Naive thymus-derived CD8-positive, alpha-beta T cell (primary cell): ENCODE measurements at places on chromosomes 6 and 20.
A peak's percentile ranks its signal among the peaks of the same experiment; 100 is the strongest.

DNA sequence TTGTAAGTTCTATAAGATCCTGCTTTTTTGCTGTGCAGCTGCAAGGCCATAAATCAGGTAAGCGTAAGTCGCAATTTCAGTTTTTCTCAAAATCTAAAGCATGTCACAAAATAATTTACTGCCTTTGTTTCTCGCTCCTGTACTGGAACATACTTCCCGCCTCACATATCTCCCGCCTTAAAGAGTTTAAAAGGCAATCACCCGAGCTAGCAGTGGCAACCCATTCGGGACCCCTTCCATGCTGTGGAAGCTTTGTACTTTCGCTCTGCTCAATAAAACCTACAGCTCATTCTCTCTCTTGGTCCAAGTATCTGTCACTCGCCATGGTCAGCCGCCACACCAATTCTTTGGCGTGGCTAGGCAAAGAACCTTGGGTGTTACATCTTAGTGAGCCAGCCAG is 34.0 kb downstream of the CEP85L start:
- no peak for DNase-seq

GRCh38 chr20:53569606-53570307 is 23.9 kb downstream of the ZNF217 start:
- DNase-seq: no peak

GRCh38 chr20:33789109-33789857 is 21.9 kb upstream of the CHMP4B start:
- no peak for DNase-seq

GRCh38 chr6:27019651-27020552 is 227.6 kb upstream of the PRSS16 start:
- peak; percentile 5 for DNase-seq

DNA sequence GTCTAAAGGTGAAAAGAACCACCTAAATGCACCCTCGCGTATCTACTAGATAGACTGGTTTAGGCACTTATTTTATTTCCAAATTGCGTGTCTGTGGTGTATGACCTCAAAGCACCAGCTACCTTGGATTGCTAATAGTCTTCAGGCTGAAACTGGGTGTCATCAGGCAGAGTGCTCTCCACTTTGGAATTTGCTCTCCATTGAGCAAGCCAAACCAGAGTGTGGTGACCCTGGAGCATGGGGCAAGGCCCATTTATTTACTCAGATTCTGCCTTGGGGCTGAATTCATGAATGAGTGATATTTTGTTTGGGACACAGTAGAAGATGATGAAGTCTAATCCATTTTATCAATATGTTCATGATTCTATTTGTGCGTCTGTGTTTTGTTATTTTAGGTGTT is 812.8 kb upstream of the SLC35B3 start:
- DNase-seq: no peak

DNA sequence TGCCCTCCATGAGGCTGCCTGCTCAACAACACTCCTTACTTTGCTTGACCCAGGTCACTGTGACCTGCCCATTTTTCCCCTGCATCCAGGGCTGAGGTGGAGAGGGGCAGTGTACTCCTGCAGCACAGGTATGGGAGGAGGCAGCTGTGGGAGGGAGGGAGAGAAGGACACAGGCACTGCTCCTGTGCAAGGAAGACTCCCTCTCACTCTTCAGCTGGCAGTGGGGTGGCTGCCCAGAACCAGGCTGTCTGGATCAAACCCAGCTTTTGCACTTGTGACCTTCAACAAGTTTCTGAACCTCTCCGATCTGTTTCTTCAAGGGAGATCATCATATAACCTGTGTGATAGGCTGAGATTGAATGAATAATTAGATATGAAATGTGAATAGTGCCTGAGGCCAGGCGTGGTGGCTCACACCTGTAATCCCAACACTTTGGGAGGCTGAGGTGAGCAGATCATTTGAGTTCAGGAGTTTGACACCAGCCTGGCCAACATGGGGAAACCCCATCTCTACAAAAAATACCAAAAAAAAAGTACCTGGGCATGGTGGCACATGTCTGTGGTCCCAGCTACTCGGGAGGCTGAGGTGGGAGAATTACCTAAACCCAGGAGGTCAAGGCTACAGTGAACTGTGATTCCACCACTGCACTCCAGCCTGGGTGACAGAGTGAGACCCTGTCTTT is 14.1 kb downstream of the TGIF2 start:
- DNase-seq: no peak

DNA sequence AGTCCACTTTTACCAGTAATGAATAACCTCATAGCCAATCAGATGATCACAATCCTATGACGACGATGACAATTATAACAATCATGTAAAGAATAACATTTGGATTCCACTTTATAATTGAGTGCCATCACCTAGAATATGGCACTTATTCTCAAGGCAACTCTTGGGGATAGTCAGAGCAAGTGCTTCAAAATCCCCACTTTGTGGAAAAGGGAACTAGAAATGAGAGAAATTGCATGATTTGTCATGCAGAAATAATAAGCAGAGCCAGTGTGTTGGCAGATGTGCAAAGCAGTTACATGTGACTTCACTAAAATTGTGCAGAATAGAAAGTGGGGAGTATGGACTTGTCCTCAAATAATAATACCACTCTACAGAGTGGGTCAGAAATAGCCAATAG is 41.3 kb downstream of the FRK start:
- no peak for DNase-seq

DNA sequence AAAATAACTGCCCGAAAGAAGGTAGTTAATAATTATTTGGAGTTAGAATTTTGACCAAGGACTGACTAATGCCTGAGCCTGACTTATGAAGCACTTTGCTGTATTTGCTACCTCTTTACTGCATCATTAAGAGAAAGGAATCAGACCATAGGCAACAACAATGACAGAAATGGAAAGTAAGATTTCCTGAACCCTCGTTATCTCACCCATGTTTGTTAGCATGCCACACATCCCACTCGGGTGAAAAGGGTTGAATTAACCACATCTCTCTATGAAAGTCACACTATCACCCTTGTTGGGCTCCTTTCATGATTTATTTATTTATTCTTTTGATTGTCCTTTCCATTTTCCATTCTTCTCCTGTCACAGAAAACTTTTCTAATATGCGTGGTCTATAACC is 59.6 kb downstream of the OLIG3 start:
- no peak for DNase-seq

DNA sequence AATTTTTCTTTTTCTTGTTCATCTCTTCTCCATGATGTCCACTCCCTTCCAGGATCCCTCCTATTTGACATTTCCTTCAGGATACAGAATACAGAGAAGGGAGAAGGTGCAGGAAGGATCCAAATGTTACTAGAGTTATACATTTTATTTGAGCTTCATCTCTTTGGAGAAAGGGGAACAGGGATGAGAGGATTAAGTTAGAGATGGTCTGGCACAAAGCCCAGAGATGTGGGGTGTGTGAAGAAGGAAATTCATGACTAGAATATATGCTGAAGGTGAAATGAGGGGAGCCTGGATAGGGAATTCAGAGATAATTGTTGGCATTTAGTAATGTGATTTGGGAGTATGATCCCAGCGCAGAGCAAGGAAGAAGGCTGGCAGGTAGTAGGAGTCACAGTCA is 22.5 kb upstream of the SRPK1 start:
- DNase-seq: no peak

- no peak for DNase-seq
Measured at GRCh38 chr6:149854532-149854931, 9.6 kb downstream of the LRP11 start.

GRCh38 chr6:134321246-134321645 is 3.3 kb upstream of the SGK1 start:
- no peak for DNase-seq

DNA sequence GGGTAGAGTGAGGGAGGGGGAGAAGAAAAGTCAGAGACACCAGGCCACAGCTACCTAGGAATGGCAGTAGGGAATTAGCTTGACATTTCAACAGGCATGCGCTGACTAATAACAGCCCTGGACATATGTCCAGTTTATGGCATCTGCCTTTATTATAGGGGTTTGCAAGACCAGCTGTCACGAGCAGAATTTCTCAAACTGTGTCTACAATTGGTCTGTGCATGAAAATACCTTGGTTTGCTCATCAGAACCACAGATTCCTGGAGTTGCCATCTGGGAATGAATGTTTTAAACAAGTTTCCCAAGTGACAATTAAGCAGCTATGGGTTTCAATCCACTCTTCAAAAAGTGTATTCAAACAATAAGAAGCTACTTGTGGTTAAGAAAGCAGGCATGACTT is 110.3 kb upstream of the ENPP5 start:
- no peak for DNase-seq

- DNase-seq: no peak
Measured at GRCh38 chr20:17202673-17203072, 24.2 kb upstream of the PCSK2 start.

- peak; percentile 55 for DNase-seq
Measured at GRCh38 chr6:44133003-44133931, 5.9 kb downstream of the TMEM63B start.

GRCh38 chr20:60137657-60138245 is 179.5 kb downstream of the CDH26 start:
- peak; percentile 12 for DNase-seq

DNA sequence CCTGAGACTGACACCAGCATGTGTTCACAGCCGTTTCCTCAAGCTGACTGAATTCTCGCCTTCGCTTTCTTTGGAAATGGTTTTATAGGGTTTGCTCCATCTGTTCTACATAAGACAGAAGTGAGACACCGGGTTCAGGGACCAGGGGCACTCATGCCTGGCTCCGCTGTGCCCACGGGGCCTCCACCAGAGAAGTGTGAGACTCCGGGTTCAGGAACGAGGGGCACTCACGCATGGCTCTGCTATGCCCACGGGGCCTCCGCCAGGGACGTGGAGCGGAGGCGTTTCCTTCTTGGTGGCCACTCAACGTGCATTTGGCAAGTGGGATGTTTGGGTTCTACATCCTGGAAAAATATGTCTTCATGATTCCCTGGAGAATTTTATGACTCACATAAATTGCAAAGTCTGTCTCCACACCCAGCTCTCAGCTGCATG is 106.6 kb downstream of the RNASET2 start:
- DNase-seq: no peak

- DNase-seq: no peak
Measured at GRCh38 chr20:49909499-49910339, 5.6 kb downstream of the SPATA2 start.

- no peak for DNase-seq
Measured at GRCh38 chr6:69164564-69165229, 529.6 kb downstream of the ADGRB3 start.

DNA sequence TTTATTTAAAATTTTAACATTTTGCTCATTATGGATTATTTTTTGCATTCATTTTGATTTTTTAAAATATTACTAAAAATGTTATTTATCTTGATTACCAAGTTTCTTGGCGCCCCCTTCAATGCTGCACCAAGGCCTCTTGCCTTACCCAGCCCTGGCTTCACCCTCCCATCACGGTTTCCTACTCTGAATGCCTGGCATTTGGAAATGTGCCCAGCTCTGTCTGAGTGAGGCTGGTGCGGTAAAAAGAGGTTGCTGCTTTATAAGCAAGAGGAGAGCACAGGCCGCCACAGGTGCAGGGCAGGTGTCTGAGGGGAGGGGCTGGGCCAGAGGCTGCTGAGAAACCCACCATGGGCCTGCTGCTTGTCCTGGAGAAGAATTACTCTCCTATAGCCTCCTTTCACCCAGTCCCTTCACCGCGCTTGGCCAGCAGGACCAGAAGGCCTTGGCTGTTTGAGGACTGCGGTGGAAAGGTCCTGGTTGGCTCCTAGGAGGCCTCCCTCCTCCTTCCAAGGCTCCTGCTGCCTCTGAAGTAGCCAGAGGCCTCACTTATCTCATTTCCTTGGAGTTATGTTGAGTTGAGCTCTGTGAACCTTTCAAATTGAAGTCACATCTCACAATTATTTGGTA is 62.6 kb downstream of the BANF2 start:
- no peak for DNase-seq

GRCh38 chr20:1832634-1833033 is 62.6 kb upstream of the SIRPA start:
- no peak for DNase-seq

- no peak for DNase-seq
Measured at GRCh38 chr6:18389479-18389878, 2.3 kb downstream of the RNF144B start.

- no peak for DNase-seq
Measured at GRCh38 chr6:134698228-134698627, 251.7 kb downstream of the ALDH8A1 start.

DNA sequence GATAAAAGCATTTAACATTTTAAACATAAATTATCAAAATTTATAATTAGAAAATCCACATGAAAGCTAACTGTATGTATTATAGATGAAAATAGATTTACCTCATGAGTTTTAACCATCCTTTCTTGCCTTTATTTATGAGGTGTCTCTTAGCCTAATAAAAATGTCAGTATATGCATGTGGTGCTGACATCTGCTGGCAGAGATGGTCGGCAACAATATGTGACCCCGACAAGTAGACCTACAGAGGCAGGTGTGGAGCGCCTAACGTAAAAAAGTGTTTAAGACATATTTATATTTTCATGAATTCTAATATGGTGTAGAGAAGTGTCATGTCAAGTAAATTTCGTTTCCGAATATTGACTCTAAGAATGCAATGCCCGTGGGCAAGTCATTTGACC is 149.0 kb upstream of the FUT9 start:
- DNase-seq: no peak

DNA sequence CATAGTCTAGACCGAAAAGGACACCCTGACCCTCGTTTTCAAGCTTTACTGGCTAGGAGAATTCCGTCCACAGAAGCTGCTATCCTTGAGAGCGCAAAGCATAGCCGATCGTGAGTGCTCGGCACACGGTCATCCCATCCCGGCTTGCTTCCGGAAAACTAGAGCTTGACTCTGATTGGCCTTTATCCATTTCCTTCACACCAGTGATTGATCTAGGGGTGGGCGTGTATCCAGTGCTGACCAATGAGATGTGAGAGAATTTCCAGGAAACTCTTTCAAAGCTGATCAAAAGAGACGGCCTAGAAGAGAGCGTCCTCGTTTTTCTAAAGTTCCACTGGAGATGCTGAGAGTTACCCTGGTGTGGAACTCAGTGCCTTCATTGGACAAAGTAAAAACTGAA is 41.0 kb upstream of the NFATC2 start:
- DNase-seq: no peak

DNA sequence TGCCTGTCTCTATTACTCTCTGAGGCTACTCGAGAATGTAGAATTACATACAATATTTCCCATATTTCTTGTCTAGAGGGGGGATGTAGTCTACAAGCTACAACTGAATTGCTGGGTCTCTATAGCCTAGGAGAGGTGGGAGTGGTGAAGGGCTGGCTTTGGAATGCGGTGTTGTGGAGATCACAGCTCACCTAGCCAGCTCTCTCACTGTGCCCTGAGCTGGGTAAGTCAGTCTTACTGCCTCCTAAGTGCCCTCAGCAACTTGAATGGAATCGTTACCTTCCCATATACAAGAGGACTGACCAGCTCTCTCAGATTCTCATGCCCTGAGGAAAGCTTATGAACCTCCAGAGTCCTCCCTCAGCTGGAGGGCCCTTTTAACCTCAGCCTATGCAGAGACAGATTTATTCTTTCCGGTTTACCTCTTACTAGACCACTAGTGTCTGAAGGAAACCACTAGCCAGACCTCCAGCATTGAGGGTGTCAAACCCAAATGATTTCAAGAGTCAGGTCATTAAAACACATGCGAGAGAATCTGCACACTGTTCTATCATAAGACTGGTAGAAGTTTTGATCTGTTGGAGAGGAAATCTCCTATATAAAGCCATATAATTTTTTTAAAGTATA is 20.6 kb downstream of the VIP start:
- no peak for DNase-seq
